ENCODE measurements at places on chromosomes 13 and 19. TPM values are rescaled to one million over a fixed set of nuclear protein-coding genes. Genes with fewer than 3 reads are reported as not detected.

- H3K27ac ChIP-seq = no peak overlapping the region
- DNase-seq = no peak
- no peaks in the 10 kb centered on the region for H3K36me3 ChIP-seq
- H3K4me3 ChIP-seq = no peak overlapping the region
These were observed 2.5 kb upstream of the CACNG6 start for GRCh38 chr19:53988981-53989380.

Gene KIR2DL4
- total RNA-seq = not detected

GRCh38 chr13:30871588-30872275, 34.3 kb upstream of the MEDAG start:
- no peak overlapping the region for H3K4me3 ChIP-seq
- H3K36me3 ChIP-seq = no peaks in the 10 kb centered on the region
- no peak for DNase-seq
- H3K4me1 ChIP-seq = no peaks in the 10 kb centered on the region

GRCh38 chr13:112616586-112617362, 28.8 kb upstream of the TUBGCP3 start:
- DNase-seq = peak; percentile 51
- H3K27me3 ChIP-seq = peaks cover 8% of the 10 kb centered on the region
- no peaks in the 10 kb centered on the region for H3K36me3 ChIP-seq

Gene GNG8
- total RNA-seq = 17.4 TPM

DNA sequence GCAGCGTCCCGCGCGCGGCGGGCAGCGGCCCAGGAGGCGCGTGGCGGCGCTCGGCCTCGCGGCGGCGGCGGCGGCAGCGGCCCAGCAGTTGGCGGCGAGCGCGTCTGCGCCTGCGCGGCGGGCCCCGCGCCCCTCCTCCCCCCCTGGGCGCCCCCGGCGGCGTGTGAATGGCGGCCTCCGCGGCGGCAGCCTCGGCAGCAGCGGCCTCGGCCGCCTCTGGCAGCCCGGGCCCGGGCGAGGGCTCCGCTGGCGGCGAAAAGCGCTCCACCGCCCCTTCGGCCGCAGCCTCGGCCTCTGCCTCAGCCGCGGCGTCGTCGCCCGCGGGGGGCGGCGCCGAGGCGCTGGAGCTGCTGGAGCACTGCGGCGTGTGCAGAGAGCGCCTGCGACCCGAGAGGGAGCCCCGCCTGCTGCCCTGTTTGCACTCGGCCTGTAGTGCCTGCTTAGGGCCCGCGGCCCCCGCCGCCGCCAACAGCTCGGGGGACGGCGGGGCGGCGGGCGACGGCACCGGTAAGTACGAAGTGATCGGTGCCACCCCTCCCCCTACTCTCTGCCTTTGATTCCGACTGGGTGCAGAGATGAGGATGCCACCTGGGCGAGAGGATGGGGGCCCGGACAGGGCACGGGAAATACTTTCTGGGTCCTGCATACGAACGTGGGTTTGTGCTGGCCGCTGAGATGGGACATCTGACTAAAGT, 874 bp downstream of the TRIM28 start:
- H3K27me3 ChIP-seq = no peaks in the 10 kb centered on the region
- H3K36me3 ChIP-seq = peaks cover 47% of the 10 kb centered on the region
- DNase-seq = peak; percentile 85
- H3K4me3 ChIP-seq = peak overlapping the region; percentile 96

Gene HNRNPA1L2
- 6.9 TPM for total RNA-seq

Gene KIR2DL3
- total RNA-seq = not detected

DNA sequence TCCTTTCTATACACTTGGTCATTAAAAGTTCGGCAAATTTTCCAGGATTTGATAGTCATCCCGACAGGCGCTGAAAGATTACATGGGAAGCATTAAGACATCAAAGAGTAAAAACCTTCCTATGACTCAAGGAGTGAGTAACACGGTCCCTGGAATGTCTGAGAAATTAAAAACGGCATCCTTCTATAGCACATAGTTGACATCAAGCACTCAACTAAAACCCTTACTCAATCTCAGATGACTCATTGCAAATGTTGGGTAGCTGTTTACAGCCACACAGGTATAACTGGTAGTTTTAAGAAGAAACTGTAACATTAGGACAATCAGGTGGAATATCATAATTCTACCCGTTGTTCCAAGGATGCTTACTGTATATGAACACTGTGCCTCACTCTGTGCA, 6.4 kb upstream of the LGALS13 start:
- no peak for DNase-seq
- H3K36me3 ChIP-seq = no peaks in the 10 kb centered on the region
- H3K4me1 ChIP-seq = no peaks in the 10 kb centered on the region
